Stimulated activated CD4-positive, alpha-beta T cell treated with anti-CD3 and anti-CD28 coated beads, Interleukin-1b, Interleukin-23, amount 100 ng/mL, for 1 hour (primary cell): ENCODE measurements at places on chromosomes 6 and 20.

- DNase-seq: no peak
Measured at GRCh38 chr6:305371-306206, 13.3 kb downstream of the DUSP22 start.

DNA sequence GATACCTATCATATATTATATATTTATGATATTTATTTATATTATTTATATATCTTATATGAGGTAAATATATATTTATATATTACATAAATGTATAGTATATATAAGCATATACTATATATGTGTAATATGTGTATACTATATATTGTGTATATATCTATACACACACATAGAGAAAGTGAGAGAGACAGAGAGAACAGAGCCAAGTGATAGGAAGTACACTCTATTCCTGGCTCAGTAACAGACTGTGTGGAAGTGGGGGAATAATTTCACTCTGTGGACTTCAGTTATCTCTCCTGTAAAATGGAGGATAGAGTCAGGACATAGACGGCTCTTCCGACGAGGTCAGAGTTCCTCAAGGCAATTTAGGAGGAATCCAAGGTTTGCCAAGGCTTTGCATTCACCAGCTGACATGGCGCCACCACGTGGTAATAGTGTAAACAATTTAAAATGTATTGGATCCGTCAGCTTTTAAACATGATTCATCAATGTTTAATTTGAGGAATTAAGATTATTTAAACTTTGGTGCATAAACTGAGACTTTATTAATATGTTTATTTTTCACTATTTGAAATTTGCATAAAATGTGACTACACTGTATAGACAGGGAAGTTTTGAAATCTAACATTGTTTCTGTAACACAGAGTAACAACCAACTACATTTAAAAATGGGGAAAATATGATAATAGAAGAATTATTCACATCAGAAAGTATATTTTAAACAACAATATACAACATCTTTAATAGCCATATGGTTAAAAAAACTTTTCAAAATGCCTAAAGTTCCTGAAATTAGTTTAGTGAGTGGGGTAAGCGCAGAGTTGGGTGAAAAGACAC is 75.4 kb upstream of the TMEM244 start:
- no peak for DNase-seq

GRCh38 chr6:113287396-113287795 is 569.7 kb upstream of the MARCKS start:
- DNase-seq: no peak

DNA sequence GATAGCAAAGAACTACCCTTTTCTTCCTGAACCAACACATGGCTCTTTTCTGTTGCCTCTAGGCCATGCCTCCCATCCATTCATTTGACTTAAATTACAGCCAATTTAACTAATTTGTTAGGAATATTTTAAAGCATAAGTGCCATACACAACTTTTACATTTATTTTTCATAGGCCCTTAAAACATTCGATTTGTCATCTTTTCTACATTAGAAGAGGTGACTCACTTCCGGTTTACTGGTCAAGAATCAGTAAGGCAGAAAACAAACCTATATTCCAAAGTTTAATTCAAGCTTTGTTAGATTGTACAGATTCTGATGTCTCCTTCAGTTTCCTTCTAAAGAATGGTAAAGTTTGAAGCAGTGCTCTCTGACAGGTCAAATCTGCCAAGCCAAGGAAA is 344.3 kb downstream of the SAMD5 start:
- no peak for DNase-seq

DNA sequence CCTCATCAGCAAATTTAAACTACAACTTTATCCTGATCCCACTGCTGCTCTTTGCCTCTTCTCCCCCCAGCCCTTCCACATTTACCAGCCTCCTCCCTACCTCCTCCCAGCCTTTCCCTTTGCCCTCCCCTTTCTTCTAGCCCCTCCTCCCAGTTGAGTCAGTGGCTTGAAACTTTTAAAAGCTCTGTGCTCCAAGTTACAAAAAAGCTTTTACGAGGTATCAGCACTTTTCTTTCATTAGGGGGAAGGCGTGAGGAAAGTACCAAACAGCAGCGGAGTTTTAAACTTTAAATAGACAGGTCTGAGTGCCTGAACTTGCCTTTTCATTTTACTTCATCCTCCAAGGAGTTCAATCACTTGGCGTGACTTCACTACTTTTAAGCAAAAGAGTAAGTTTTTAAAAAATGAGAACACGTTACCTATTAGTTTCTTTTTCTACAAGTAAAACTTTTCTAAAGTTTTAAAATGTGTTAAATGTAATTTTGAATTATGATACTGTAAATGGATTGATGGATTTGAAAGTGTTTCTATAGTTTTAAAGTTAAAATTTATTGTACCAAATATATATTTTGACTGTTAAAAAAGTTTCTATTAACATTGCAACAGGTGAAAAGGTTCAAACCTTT is at the start of gene GJA1:
TSS of gene GJA1 (plus strand) at position 203 of the 626 bp plus-strand sequence. CDS start 11,202 bp downstream, outside the sequence.
- no peak for DNase-seq

DNA sequence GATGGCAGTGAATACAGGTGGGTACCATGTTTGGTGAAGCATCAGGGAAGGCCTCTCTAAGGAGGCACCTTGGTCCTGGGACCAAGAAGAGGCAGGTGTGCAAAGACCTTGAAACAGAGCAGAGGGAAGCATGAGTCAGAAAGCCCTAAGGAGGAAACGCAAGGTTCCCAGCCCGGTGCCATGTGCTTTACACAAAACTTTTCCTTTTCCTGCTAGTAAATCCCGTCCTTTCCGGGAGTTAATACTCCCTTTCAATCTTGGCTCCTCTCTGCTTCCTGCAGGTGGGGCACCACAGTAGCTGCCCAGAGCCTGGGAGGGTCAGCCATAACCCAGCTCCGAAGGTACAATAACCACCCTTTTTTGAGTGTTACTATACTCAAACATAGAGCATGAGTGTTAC is 19.4 kb upstream of the SLC23A2 start:
- DNase-seq: no peak

DNA sequence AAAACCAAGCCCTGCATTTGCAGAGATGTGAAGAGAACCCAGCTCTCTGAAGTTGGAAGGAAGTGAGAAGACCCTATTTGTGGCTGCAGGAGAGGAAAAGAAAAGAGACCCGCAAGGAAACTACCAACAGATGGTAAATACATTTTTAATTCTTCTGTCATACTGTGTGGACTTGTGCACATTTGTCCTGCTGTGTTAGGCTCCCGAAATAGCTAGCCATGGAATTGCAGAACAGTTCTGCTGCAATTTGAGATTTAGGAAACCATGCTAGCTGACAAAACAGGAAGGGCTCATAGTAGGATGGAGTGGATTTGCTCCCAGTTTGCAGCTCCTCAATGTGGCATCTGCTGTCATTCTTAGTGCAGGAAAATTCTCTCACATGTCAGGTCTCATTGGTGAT is 12.1 kb upstream of the ATXN1 start:
- DNase-seq: no peak

DNA sequence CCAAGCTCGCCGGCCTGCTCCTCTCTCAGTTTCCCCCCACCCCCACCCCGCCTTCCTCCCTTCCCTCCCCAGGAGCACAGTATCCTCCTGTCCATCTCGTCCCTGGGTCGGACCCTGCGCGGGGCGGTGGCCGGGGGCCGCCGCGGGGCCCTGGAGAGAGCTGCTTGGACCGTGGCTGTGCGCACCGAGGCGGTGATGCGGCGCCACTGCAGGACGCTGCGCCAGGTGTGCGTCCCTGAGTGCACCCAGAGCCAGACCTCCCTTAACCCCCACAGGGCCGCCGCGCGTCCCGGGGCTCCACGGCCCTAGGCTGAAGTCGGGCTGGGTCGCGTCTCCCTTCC is 2.2 kb downstream of the C20orf204 start:
- DNase-seq: no peak

DNA sequence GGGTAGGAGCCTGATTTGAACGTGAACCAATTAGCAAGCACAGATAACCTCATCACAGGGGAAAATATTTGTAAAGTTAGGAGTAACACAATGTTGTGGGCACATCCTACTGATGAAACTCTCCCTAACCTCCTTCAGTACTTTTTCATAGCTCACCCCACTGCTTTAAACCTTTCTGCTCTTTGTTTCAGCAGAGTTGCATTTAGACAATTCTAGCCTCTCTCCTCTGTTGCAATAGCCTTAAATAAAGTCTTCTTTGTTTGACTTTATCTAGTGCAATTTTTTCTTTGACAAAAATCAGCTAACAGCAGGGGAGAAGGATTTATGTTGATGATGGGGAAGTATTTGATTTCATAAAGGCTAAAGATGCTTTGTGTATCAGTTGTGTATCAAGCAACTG is 14.1 kb downstream of the C6orf141 start:
- no peak for DNase-seq

DNA sequence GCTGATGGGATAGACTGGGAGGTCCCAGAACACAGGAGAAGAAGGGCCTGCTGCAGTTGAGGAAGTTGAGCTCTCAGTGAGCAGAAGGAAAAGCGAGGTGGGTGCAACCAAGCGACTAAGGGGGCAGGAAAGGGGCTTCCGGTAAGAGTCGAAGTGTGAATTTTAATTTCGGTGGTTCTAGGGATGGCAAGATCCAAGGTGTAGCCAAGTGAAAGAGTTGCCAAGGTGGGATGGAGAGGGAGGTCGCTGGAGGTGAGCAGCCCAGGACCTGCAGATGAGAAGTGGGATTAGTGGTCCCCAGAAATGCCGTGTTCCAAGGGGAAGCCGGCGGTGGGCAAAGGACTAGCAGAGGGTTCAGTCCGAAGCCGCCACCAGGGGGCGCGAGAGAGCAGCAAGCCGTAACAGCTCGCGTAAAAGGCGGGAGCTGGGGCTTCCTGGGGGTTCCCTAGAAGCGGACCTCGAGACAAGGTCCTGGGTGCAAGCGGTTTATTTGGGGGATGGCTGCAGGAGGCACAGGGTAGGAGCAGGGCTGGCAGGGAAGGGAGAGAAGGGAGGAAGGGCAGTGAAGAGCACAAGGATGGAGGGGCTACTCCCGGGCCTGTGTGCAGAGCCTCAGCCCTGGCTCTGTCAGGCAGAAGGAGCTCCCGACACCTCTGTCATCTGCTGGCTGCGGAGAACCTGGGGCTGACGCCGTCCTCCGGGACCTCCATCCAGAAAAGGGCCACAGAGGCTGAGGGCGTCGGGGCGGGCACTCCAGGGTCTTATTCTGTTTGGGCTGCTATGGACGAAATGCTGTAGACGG is 103.6 kb downstream of the PAX1 start:
- DNase-seq: no peak

DNA sequence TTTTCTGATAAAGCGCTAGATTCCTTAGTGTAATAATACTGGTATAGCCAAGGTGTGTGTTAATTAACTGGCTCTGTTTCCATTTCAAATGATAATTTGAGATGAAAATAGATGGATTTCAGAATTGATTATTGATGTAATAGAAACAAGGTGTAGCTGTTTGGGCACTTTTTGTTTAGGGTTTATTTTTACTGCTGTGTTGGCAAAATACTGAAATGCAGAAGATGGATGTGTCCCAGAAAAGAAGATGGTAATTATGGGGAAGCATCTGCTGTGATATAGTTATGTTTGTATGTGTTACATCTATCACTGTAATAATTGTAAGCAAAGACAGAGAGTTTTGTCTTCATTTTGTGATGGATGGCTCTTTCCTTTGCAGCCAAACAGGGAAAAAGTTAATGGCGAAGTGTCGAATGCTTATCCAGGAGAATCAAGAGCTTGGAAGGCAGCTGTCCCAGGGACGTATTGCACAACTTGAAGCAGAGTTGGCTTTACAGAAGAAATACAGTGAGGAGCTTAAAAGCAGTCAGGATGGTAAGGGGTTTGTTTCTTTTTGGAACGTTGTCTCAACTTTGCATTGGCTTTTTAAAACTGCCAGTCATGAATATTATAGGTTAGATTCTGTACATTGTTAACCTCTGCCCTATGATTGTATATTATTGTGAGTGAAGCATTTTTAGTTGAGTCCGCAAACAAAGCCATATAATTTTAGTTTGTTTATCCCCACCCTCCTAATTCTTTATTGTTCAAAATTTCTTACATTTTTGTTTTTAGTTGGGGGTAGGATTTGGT is 8.6 kb upstream of the ACAT2 start:
- DNase-seq: no peak

DNA sequence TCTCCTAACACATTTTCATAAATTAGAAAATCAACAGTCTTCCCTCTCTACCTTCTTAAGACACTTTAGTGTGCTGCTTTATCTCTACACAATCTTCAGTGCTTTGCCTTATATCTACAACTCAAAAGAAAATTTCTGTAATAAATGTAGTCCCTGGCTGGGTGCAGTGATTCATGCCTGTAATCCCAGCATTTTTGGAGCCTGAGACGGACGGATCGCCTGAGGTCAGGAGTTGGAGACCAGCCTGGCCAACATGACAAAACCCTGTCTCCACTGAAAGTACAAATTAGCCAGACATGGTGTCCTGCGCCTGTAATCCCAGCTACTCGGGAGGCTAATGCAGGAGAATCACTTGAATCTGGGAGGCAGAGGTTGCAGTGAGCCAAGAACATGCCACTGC is 9.7 kb upstream of the EDN1 start:
- no peak for DNase-seq

- no peak for DNase-seq
Measured at GRCh38 chr20:35166242-35166830, 5.5 kb upstream of the PROCR start.

GRCh38 chr20:41717483-41717882 is 99.3 kb upstream of the CHD6 start:
- no peak for DNase-seq

DNA sequence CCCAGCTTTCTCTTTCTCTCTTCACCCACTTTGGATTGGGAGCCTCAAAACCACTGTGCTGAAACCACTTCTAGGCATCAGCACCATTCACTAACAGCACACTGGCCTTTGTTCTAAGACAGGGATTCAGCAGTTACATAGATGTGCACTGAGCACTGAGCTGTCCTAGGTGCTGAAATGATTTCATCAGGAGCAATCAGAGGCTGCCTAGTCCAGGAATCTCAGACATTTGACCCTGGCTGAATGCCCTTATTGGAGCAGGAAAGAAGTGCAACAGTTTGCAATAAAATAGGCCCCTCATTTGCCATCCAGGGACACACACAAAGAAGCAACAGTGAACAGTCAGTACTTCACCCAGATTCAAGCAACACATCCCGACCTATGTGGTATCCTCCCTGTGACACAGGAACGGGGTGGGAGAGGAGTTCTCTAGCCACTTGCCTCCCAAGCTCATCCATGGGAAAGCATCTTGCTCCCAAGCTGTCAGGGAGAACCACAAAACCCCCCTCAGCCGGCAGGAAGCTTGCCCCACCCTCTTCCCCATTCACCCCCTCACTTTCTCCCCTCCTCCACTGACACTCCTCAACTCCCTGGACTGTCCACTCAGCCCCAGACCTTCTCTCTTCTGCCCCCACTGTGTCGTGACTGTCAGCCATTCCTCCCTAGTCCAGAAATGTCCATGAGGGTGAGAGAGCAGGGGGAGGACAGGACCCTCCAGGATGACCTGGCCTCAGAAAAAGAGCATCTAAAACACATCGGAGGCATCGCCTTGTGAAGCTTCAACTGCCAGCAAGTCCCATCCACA is 304.4 kb downstream of the PREX1 start:
- DNase-seq: no peak

GRCh38 chr6:158293122-158293521 is 19.1 kb upstream of the TULP4 start:
- no peak for DNase-seq

GRCh38 chr6:33926451-33926850 is 122.6 kb upstream of the MLN start:
- DNase-seq: no peak

GRCh38 chr20:62815066-62815991 is 1.5 kb upstream of the COL9A3 start:
- no peak for DNase-seq
